Retina (tissue), 1 donor: ENCODE measurements at places on chromosomes 5 and 9.

DNA sequence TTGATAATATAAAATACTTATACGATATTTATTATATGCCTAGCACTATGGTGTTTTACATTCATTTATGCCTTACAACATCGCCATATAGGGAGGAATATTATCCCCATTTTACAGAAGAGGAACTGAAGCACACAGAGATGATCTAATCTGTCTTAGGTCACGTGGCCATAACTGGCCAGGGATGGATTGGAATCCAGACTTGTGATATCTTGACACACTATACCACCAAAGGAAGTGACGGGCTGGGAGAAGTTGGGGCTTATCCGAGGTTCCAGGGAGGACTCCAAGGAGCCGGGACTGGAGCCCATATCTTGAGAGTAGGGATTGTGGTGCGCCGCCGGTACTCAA lies 129.8 kb downstream of the TMEM174 start:
- no peak for DNase-seq

DNA sequence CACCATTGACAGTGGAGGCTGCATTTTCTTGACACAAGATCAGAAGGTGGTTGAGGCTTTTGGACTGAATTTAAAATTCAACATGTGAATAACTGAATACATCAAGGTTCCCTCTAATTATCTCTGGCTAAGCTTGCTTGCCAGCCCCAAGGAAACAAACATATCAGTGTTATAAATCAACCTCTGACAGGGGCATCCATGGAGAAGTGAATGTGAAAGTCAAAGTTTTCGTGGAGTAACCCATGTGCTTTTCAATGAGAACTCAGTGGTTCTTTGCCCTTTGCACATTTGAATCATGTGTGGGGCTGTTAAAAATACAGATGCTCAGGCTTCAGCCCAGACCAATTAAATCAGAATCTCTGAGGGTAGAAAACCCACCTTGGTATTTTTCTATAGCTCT lies 128.9 kb downstream of the LRRC70 start:
- DNase-seq = no peak

DNA sequence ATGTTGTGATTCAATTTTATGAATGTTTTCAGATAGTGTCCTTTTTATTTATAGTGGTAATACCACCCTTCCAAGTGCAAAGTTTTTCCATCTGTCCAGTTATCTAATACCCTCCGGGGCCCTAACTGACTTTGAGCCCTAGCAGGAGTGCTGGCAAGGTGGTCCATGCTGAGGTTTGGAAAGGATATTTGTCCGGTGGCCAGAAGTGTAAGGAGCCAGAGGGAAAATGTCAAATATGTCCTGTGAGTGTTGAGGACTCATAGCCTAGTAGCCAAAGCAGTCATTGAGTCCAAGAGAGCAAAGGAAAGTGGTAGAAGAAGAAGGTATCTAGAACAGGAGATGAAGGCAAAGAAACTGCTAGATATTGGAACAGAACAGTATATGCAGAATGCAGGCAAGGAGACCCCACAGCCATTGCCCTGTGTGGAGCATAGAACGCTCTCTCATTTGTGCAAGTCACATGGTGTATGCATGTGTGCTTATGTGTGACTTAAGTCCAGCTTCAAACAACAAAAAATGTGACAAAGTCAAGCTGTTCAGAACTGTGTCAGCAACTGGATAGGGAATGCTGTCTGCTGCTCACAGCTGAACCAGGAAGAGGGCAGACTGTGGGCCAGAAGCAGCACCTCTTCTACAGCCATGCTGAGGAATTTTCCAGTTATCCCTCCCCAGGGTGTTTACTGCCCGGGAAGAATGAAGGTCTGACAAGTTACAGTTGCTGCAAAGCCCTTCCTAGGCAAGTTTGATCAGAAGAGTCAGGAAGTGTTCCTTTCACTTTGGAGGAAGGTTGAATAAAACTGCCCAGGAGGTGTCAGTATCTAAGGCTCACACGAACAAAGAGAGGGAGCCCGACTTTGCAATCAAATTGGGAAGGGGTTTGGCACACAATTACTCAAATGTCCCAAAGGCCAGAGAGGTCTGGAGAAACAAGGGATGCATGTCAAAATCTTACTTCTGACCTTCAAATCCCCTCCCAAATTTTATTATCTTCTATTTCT lies 463.3 kb upstream of the DMAC1 start:
- no peak for DNase-seq

DNA sequence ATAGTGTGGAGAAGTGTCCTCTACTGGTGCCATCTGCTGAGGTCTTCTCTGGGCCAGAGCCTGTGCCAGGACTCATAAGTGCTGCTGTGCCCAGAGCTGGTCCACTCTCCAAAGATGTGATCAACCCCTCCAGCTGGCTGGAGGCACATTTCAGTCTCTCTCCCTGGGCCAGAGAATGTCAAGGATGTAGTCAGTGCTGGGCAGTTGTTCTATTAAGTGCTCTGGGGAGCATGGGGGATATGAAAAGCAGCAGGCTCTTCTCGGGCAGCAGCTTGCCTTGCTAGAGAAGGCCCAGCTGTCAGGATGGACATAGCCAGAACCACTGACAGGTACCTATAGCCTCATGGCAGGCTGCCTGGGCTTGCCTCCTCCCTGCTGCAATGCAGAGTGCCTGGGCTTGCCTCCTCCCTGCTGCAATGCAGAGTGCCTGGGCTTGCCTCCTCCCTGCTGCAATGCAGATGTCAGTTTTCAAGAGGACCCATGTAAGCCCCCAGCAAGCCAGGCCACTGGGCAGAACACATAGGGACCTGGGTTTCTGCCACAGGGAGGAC lies 157.2 kb upstream of the PANK3 start:
- DNase-seq = no peak

DNA sequence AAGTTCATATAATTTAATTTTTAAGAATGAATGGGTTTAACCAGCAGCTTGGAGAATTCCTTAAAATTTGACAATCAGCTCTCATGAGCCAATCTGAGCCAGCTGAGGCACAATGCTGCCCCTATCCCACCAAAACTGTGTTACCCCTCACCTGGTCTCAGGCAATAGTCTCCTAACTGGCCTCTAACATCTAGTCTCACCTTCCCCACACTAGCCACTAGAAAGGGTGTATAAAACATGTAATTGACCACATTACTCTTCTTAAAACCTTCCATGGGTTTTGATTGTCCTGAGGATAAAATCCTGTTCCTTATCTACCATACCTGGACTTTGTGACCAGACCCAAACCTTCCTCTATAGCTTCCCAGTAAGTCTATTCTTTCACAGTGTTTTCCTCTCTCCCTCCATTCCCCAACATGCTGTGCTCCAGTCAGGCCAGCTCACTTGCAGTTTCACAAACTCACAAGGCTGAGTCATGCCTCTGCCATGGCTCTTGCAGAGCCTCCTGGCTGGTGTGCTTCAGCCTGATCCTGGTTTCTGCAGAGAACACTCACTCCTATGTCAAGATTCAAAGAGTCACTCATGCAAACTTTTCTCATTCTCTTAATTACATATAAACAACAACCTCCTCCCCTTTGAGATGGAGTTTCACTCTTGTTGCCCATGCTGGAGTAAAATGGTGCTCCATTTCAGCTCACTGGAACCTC lies 16.0 kb upstream of the ZCCHC7 start:
- no peak for DNase-seq
